ENCODE measurements at places on chromosomes 7 and 10. TPM values are rescaled to one million over a fixed set of nuclear protein-coding genes. Genes with fewer than 3 reads are reported as not detected.

RBAK gene
- 18.5 TPM for total RNA-seq

EGFR gene
- total RNA-seq: 3.3 TPM

PALD1 gene
- 21.6 TPM for total RNA-seq

CALCR gene
- total RNA-seq: 0.44 TPM

ZNF503 gene
- total RNA-seq: 0.09 TPM

TEX47 gene
- not detected for total RNA-seq

SFXN2 gene
- total RNA-seq: 32.7 TPM

WNT8B gene
- not detected for total RNA-seq

Data from H9 (cell line).